Cardiac muscle cell (in vitro differentiated cells and primary cell): ENCODE measurements at places on chromosomes 13 and 19. TPM values are rescaled to one million over a fixed set of nuclear protein-coding genes. Genes with fewer than 3 reads are reported as not detected.

The MRPL34 gene
- 274 and 304 TPM in 2 replicates for total RNA-seq

The C5AR1 gene
- not detected in 2 replicates for total RNA-seq

- no peak overlapping the region for H3K4me3 ChIP-seq
- peak overlapping the region; percentile 53 for H3K27ac ChIP-seq
- H3K4me1 ChIP-seq, result peaks cover 24% of the 10 kb centered on the region
- no peak for DNase-seq
Observed at GRCh38 chr13:40562975-40563349, 103.5 kb downstream of the FOXO1 start.

GRCh38 chr13:65656740-65657329 lies 1573.3 kb downstream of the PCDH9 start:
- no peak overlapping the region for H3K27ac ChIP-seq
- no peak overlapping the region for H3K4me3 ChIP-seq
- no peaks in the 10 kb centered on the region for H3K4me1 ChIP-seq
- no peak for DNase-seq
- H3K36me3 ChIP-seq, result no peaks in the 10 kb centered on the region

DNA sequence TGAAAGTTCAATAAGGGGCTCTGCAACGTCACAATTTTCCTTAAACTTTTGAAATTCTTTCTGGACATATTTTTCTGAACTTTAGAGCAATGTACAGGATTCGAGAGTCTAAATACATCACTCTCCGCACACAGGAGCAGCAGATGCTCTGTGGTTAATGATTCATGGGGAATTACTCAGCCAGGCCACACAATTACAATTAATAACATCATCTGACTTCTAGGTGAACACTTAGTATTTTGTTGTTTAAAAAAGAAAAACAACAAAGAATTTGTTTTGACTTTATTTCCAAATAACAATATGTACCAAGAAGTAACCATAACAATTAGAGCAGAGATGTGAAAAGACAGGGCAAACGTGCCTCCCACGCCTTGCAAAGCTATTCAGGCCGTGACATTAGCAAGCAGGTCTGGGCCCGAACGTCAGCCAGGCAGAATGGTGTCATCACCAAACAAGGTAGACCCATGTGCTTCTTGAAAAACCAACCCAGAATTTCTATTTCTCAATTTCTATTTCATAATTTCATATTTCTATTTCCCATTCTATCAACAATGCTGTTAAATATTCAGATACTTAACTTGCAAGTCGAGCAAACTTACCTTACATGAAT lies 236.3 kb downstream of the COL4A1 start:
- no peak overlapping the region for H3K27ac ChIP-seq
- H3K4me1 ChIP-seq, result no peaks in the 10 kb centered on the region
- no peak overlapping the region for H3K4me3 ChIP-seq
- no peak for DNase-seq

DNA sequence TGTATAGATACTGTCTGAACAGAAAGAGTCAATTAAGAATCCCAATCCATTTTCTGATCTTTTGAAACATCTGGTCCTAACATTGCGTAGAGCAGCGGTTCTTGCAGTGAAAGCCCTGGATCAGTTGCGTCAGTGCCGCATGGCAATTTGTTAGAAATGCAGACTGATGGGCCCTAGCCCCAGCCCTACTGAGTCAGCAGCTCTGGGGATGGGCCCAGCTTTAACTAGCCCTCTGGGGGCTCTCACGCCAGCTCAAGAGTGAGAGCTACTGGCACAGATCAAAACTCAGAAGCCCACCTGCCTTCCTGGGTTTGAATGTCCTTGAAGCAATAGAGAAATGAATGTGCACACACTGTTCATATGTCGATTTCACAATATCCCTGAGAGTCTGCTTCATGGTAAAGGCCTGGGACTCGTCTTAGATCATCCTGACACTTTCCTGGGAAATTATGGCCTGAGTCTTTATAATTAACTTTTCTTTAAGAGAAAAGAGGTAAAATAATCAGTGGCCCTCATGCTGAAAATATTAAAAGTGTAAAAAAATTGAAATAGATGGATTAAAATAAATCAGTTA lies 206.8 kb upstream of the TMTC4 start:
- H3K27me3 ChIP-seq, result no peaks in the 10 kb centered on the region
- H3K36me3 ChIP-seq, result no peaks in the 10 kb centered on the region
- H3K4me1 ChIP-seq, result no peaks in the 10 kb centered on the region
- no peak overlapping the region for H3K27ac ChIP-seq
- DNase-seq, result no peak

- no peak for DNase-seq
- no peaks in the 10 kb centered on the region for H3K27me3 ChIP-seq
- no peak overlapping the region for H3K4me3 ChIP-seq
- H3K36me3 ChIP-seq, result no peaks in the 10 kb centered on the region
- no peak overlapping the region for H3K27ac ChIP-seq
Observed at GRCh38 chr19:35978832-35979365, 16.1 kb upstream of the SDHAF1 start.

- no peak for DNase-seq
- no peak overlapping the region for H3K4me3 ChIP-seq
- H3K27ac ChIP-seq, result no peak overlapping the region
- peaks cover 33% of the 10 kb centered on the region for H3K4me1 ChIP-seq
- H3K27me3 ChIP-seq, result no peaks in the 10 kb centered on the region
Observed at GRCh38 chr13:98963917-98964316, 13.9 kb downstream of the DOCK9 start.

DNA sequence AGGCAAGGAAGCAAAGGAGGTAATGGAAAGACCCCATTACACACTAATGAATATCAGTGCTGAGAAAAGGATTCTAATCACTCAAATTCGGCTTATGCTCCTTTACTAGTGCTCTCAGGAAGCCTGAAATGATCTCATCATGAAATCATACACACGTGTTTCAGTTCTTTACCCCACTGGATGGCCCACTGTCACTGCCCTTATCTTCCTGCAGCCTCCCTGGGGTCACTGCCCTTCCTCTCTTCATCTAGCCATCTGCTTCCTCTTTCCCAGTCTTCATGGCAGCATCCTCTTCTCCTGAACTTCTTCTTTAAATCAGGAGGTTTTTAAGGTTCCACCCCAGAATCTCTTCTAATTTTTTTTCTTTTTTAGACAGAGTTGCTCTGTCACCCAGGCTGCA lies 27.9 kb upstream of the EEF1AKMT1 start:
- peaks cover 79% of the 10 kb centered on the region for H3K36me3 ChIP-seq
- H3K27ac ChIP-seq, result peak overlapping the region; percentile 88
- no peaks in the 10 kb centered on the region for H3K27me3 ChIP-seq
- peaks cover 52% of the 10 kb centered on the region for H3K4me1 ChIP-seq
- DNase-seq, result no peak
- no peak overlapping the region for H3K4me3 ChIP-seq

The RRAS gene
- 41.3 and 42.6 TPM in 2 replicates for total RNA-seq

The CGB1 gene
- total RNA-seq, result not detected in 2 replicates

DNA sequence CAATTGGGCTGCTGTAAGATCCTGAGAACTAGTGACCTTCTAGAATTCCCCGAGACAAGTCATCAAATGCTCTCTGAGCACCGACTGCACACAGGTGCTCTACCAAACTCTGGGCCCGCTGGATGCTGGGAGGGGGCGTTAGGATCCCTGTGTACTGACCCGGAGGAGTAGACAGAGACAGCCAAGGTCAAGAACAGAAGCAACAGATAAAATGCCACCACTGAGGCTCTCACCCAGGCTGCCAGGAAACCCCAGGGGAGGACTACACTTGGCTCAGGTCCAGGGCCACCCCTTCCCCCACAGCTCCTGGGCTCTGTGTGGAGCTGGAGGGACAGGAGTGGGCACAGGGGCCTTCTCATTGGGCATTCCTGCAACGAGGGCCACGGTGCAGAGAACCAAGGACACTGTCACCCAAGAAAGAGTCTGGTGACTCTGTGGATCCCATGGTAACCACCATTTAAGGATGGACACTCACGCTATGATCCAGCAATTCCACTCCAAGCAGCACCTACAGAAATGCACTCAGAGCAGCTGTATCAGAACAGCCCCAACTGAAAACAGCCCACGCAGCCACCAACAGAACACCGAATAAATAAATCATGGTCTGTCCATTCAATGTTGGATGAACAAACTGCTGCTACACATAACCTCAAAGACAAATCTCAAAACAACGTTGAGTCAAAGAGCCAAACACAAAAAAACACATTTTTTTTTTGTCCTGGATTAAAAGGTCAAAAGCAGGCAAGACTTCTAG lies 16.8 kb upstream of the SLC35E1 start:
- H3K4me3 ChIP-seq, result no peak overlapping the region
- H3K27ac ChIP-seq, result peak overlapping the region; percentile 79
- no peaks in the 10 kb centered on the region for H3K27me3 ChIP-seq
- no peaks in the 10 kb centered on the region for H3K36me3 ChIP-seq
- DNase-seq, result no peak

The SLC15A1 gene
- total RNA-seq, result not detected in 2 replicates

DNA sequence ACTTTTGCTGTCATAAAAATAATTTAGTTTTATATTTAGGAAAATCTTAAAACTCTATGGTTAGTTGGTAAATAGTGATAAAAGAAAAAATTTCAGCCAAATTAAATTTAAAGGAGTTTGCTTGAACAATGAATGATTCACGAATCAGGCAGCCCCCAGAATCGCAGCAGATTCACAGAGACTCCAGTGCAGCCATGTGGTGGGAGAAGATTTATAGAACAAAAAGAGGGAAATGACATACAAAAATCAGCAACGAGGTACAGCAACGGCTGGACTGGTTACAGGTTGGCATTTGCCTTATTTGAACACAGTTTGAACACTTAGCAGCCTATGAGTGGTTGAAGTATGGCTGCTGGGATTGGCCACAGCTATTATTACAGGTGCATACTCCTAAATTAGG lies 96.4 kb upstream of the MYCBP2 start:
- H3K27me3 ChIP-seq, result no peaks in the 10 kb centered on the region
- no peak for DNase-seq
- H3K27ac ChIP-seq, result no peak overlapping the region
- H3K36me3 ChIP-seq, result no peaks in the 10 kb centered on the region
- no peak overlapping the region for H3K4me3 ChIP-seq
- H3K4me1 ChIP-seq, result no peaks in the 10 kb centered on the region

GRCh38 chr13:21823949-21824348 lies 153.1 kb downstream of the FGF9 start:
- DNase-seq, result no peak
- H3K4me1 ChIP-seq, result no peaks in the 10 kb centered on the region
- H3K27me3 ChIP-seq, result no peaks in the 10 kb centered on the region

- H3K36me3 ChIP-seq, result peaks cover 13% of the 10 kb centered on the region
- H3K27ac ChIP-seq, result no peak overlapping the region
- no peak overlapping the region for H3K4me3 ChIP-seq
- H3K27me3 ChIP-seq, result no peaks in the 10 kb centered on the region
- H3K4me1 ChIP-seq, result peaks cover 9% of the 10 kb centered on the region
- DNase-seq, result no peak
Observed at GRCh38 chr19:24073807-24074206, 13.2 kb upstream of the ZNF254 start.

DNA sequence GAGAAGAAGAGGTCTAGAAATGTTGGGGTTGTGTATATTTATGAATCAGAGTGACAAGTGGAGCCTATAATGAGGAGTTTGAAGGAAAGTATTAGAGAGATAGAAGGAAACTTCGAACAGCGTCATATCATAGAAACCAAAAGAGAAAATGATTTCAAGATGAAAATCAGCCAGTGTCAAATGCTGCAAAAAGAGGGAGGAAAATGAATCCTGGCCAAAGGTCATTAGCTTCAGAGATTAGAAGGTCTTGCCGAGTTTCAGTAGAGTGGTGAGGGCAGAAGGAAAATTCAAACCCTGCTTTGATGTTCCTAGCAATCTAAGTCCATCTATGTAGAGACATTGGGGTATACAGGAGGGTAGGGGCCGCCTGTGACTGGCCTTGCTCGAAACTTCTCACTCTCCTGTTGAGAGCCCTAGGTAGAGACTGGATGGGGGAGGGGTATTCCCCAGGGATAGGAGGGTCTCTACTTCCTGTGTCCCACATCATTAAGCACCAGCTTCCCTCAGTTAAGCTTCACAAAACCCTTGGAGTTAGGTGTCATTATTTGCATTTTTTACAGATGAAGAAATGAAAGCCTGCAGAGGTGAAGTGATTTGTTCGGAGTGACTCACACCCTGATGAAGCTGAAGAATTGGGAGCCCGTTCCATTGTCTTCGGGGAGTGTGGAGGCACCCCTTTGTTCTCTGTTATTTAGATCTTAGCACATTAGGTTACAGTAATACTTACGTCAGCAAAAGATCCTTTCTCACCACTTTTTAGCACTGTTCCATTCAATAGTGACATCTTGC lies 62.8 kb downstream of the FGF9 start:
- H3K36me3 ChIP-seq, result no peaks in the 10 kb centered on the region
- H3K27me3 ChIP-seq, result no peaks in the 10 kb centered on the region
- DNase-seq, result no peak
- peaks cover 16% of the 10 kb centered on the region for H3K4me1 ChIP-seq
- no peak overlapping the region for H3K4me3 ChIP-seq

- no peaks in the 10 kb centered on the region for H3K27me3 ChIP-seq
- H3K4me1 ChIP-seq, result no peaks in the 10 kb centered on the region
- H3K4me3 ChIP-seq, result no peak overlapping the region
Observed at GRCh38 chr19:15702534-15702930, 25.3 kb upstream of the OR10H2 start.

DNA sequence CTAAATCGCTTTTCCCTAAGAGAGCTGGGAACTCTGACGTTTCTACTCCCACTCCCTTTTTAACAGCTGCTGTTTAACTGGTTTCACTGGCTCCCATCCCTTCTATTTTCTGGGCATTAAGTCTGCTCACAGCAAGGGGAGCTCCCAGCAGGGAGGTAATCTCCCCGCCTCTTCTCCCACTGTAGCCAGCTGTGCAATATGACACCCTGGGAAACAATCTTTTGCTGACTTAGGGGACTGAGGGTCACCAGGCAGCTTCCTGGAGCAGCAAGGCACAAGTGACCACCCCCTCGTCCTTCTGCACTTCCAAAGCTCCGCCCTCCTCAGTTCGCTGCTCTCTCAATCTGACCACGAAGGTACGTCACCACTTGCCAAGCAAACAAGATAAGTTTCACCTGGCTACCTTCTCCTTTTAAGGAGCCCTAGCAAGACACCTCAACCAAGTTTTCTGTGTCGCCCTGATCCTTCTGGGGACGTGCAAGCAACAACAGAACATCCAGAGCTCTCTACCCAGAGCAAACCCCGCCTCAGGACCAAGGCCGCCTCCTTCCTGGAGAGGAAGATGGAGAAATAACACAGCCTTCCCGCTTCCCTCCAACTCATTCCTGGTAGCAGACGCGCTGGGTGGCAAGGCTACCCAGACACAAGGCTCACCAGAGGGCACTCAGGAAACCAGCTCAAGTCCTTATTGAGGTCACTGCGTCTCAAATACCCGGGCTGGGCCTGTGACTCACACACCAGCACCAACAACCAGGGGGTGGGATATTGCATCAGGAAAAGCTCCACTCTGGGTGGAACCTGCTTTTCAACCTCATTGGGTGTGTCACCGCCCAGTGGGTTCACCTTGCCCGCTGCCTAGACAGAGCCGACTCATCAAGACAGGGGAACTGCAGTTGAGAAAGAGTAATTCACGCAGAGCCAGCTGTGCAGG lies 92.4 kb downstream of the STK24 start:
- peak overlapping the region; percentile 98 for H3K27ac ChIP-seq
- H3K4me1 ChIP-seq, result peaks cover 77% of the 10 kb centered on the region
- H3K36me3 ChIP-seq, result no peaks in the 10 kb centered on the region
- peak overlapping the region; percentile 3 for H3K4me3 ChIP-seq
- DNase-seq, result peak; percentile 87

The PRTN3 gene
- 0.60 TPM in 1 of 2 replicates, not detected in the other for total RNA-seq

GRCh38 chr13:25171170-25171516 lies 945 bp downstream of the AMER2 start:
- no peaks in the 10 kb centered on the region for H3K36me3 ChIP-seq
- peak overlapping the region; percentile 44 for H3K4me3 ChIP-seq
- H3K27ac ChIP-seq, result no peak overlapping the region
- peaks cover 74% of the 10 kb centered on the region for H3K27me3 ChIP-seq
- H3K4me1 ChIP-seq, result no peaks in the 10 kb centered on the region
